ENCODE measurements at places on chromosomes 6 and 20. TPM values are rescaled to one million over a fixed set of nuclear protein-coding genes. Genes with fewer than 3 reads are reported as not detected.

The NRSN1 gene
- total RNA-seq: 0.14 TPM

The RBM39 gene
- total RNA-seq: 422 TPM

The MBOAT1 gene
- 47.8 TPM for total RNA-seq

The FAM184A gene
- total RNA-seq: 8.6 TPM

The TNF gene
- 0.68 TPM for total RNA-seq

The KIF25 gene
- total RNA-seq: not detected

The CMTR1 gene
- total RNA-seq: 50.3 TPM

The LAMP5 gene
- 0.17 TPM for total RNA-seq

The PTK6 gene
- total RNA-seq: 15.9 TPM

The RPN2 gene
- total RNA-seq: 522 TPM

The CDC40 gene
- 24.5 TPM for total RNA-seq

The KCNQ5 gene
- total RNA-seq: 0.10 TPM

GRCh38 chr6:75368151-75368779 is 83.7 kb upstream of the TMEM30A start:
- DNase-seq: peak; percentile 77

DNA sequence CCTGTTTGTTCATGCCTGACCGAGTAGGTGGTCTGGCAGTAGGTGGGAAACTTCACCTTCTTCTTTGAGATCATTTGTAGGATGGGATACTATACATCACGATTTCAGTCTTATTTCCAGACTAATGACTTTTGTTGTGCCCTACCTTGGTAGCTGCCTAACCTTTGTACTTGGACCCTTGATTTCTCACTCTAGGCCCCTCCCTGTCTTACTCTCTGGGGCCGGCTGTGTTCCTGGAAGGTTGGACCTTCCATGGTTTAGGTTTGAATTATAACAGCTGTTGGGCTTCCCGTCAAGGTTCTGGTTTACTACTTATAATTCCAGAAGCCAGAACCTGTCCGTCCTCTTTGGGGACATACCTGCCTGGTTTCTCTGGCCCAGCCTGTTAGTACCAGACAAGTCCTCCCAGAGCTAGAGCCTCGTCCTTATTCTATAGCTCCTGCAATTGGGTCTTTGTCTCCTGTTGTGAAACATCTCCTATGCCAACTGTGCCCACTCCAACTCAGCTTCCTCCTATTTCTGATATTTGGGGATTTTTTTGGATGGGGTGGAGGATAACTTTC is 14.9 kb upstream of the ADIG start:
- no peak for DNase-seq

GRCh38 chr6:97292671-97293070 is 9.7 kb upstream of the MMS22L start:
- DNase-seq: no peak

DNA sequence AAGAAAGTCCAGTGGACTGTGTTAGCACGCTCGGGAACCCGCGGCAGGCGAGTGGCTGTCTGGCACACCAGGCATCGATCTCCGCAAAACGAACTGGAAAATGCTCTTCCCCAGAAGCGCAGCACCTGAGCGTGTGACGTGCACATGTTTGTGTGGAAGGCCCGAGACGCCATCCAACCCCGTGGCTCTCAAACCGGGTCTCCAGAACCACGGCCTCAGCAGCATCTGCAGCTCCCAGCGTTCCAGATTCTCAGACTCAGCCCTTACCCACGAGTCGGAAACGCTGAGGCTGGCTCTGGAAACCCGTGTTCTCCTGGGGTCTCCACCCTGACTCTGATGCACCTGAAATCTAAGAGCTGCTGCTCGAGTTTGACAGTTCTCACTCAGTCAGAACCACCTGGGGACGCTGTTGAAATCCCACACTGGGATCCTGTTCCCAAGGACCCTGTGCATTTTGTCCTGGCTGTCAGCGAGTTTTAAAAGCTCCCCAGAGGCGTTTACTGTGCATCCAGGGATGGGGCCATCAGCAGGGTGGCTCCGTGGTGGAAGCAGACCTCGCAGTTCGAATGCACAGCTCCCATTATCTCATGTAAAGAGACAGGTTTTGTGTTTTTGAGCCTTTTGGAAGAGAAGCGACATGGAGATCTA is 69.0 kb downstream of the DLL1 start:
- DNase-seq: no peak

DNA sequence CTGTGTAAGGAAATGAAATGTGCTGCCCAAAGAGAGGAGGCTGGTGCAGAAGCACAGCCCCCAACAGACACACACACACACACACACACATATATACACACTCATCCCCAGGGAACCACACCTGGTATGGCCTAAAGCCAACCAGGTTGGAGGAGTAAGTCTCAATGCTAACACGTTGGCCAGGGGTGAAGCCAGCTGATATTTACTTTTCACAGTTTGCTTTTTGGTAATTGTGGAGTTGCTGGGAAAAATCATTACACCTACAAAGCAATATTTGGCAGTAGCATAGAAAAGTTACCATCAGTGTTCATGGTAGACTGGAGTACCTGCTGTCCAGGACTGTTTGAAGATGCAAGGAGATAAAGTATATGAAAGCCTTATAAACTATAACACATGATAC is 50.3 kb upstream of the NAA20 start:
- no peak for DNase-seq

- no peak for DNase-seq
These were observed 49.0 kb upstream of the HTR1E start for GRCh38 chr6:86888301-86888700.

DNA sequence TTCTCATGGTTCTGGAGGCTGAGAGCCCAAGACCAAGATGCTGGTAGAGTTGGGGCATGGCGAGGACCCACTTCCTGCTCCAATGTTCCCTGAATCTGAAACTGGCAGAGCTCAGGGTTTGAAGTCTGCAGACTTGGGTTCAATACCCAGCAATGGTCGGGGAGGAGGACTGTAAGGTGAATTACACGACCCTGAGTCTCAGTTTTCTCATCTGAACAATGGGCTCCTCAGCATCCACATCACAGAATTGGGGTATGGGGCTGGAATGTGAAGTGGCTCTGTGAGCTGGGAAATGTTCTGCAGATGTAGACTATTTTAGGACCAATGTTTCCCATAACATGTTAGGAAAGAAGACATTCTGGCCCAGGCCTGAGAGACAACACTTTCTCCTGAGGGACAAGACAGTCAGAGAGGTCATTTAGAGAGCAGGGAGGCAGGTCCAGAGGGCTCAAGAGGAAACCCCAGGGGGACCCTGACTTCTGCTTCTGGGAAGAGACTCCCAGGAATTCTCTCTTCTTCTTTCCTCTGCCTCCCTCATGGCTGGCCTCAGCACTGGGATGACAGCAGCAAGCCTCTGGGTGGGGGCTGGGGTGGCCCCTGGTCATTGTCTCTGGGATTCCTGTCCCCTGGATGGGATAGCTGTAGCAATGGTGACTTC is 141.3 kb upstream of the PMEPA1 start:
- DNase-seq: no peak

- no peak for DNase-seq
These were observed 46.0 kb downstream of the RFX6 start for GRCh38 chr6:116922853-116923548.

DNA sequence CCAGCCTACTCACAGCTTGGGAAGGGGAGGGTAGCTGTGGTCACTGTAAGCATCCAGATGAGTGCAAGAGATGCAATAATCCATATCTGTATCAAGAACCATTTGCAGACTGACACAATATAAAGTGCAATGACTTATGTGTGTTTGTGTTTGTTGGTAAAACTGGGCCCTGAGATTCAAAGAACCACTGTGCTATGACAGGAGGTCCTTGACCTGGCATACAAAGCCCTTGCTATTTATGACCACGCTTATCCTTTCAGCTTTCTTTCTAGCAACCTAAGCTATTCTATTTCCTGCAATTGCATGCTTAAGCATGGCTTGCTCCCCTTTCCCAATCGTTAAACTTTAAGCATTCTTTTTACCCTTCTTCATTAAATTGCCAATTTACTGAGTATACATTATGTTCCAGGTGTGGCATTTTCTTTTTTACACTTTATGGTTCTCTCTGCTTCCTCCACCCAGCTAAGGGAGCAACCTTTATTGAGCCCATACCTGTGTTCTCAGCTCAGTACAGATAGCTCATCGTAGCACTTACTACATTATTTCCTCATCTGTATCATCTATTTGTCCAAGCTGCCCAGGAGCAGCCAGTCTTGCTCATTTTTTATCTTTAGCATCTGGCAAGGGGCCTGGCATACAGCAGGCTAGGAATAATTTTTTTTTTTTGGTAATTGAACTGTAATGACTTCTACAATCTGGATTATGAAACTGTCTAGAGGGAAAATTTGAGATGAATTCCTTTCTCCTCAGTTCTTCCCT is 3.5 kb downstream of the MCUR1 start:
- DNase-seq: no peak

DNA sequence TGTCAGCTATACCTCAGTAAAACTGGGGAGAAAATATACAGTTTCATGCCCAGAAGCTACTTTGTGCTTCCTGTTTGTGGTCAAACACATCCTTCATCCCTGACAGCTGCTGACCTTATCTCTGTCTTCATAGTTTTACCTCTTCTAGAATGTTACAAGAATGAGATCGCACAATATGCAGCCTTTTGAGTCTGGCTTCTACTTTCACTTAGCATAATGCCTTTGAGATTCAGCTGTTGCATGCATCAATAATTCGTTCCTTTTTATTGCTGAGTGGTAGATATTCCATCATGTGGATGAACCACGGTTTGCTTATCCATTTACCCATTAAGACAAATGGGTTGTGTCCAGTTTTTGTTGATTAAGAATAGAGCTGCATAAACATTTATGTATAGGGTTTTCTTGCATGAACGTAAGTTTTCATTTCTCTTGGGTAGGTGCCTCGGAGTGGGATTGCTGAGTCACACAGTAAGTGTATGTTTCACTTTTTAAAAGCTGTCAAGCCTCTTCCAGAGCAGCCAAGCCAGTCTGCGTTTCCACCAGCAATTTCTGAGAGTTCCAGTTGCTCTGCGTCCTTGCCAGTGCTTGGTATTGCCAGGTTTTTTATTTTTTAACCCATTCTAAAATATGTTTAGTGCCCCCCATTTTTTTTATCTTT is 86.6 kb upstream of the PAX1 start:
- DNase-seq: no peak

DNA sequence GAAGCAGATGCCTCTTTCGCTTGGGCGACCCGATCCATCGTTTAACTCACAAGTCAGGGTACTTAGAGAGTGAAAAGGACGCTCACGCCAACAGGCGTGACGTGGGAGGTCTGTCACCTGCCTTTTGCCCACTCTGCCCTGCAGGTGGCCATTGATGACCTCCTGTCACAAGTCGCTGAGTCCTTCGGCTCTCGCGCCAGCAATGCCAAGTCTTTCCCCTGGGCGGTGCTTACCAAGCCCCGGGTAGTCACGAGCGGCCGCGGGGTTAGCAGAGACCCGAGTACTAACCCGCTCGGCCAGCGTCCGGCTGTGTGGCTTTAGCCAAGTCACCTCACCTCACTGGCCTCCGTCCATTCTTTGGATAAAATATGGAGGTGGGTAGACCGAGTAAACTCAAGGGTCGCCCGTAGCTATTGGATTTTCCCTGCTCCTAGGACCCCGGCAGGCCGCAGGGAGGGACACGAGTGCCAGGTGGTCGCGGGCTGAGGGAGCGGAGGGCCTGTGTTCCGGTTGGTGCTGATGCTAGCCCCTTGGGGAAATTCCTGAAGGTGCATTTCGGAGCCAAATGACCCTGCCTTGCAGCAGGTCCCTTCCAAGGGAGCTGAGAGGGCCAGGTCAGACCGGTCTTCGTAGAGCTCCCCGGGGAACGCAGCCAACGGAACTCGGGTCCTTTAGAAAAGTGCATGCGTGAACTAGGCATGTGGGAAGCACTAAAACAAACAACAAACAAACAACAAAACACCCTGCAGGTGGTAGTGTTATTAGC is 668 bp downstream of the PKIB start:
- peak; percentile 73 for DNase-seq

DNA sequence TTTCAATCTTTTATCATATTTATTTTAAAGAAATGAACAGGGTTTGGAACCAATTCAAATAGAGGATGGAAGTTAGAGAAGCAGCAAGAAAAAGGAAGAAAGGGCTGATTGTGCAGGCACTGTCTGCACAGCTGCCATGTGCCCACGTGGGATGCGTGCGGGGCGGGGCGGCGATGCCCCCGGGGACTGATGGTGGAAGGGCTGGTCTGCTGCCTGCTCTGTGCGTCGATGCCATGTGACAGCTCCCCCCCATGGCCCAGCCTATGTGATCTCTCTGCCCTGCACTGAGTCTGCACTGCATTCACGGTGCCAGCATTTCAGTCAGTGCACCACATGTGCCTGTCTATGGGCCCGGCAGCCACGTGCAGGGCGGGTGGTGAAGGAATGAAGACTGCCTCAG is 96.4 kb downstream of the IRF4 start:
- no peak for DNase-seq

GRCh38 chr6:39088331-39088730 is 26.7 kb downstream of the SAYSD1 start:
- DNase-seq: no peak

GRCh38 chr6:136014454-136015437 is 163.2 kb downstream of the PDE7B start:
- DNase-seq: no peak

DNA sequence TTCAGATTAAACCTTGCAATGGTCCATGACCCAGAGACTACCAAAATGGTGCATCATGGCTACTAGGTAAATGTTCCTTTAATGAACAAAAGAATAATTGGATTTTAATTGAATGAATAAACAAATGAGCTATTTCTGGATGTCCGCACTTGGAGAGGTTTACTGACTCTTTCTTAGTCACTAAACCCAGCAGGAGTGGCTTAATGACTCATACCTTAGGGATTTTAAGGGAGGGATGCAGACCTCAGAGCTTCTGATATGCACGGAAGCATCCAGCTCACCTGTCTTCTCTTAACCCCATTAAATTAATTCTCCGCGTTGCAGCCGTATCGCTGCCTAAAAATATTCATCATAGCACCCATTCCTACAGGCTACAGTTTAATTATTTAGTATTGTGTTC is 970.0 kb upstream of the SLC35B3 start:
- peak; percentile 37 for DNase-seq

GRCh38 chr6:37492236-37492972 is 7.3 kb downstream of the CCDC167 start:
- no peak for DNase-seq

DNA sequence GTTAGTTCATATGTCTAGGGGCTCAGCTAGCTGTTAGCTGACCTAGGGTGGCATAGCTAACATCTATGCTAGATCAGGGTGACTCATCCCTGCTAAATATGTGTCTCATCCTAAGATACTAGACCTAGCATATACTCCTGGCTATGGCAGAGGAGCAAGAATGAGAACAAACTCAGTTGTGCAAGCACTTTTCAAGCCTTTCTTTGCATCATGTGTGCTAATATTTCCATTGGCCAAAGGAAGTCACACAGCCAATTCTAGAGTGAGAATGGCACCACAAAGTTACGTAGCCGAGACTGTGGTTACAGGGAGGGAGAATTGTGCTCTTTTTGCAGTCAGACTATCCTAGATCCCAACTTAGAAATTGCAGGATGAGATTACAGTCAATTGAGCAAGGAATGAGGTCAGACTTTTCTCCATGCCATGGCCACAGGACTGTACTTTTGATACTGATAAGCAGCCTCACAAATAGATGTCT is 78.7 kb downstream of the PLCB4 start:
- DNase-seq: no peak

GRCh38 chr6:18350712-18351111 is 36.4 kb upstream of the RNF144B start:
- DNase-seq: no peak
